DMS79 (cell line): ENCODE measurements at places on chromosomes 2 and 18.

GRCh38 chr2:20757405-20758090 is 65.4 kb downstream of the LDAH start:
- DNase-seq = no peak

- DNase-seq = no peak
Measured at GRCh38 chr2:133843091-133843490, 274.8 kb upstream of the NCKAP5 start.

- DNase-seq = no peak
Measured at GRCh38 chr2:46510598-46511177, 31.3 kb downstream of the TMEM247 start.

DNA sequence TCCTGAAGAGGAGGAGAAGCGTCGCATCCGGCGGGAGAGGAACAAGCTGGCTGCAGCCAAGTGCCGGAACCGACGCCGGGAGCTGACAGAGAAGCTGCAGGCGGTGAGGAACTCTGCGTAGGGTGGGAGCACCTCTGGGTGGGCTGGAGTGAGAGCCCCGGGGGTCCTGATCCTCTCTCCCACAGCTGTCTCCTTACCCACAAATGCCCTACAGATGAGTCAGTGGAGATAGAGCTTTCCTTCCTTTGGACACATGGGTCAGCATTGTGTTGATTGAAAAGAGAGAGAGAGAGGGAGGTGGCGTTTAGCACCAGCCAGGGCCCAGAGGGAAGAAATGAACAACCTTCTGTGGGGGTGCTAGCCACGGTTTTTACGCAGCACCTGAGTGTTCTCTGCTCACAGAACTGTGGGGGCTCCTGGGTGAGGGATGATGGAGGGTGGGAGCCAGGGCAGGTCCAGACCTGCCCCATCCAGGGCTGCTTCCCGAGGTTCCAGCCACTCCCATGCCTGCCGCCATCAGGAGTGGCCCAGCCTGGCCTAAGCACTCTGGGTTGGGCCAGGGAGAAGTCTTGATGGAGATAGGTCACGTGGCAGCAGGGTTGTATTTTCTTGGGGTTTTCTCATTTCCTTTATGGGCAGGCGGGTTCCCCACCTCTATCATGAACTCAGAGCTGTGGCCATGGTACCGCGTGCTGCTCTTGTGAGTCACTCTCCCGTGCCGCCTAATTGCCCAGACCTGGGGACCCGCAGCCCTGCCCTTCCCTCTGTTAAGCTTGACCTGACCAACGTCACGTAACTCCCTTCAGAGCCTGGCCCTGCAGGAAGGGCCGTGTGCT is 16.3 kb downstream of the FOSL2 start:
- DNase-seq = no peak

GRCh38 chr18:55869556-55870501 is 281.8 kb upstream of the TCF4 start:
- no peak for DNase-seq

- DNase-seq = no peak
Measured at GRCh38 chr2:148893906-148894305, 18.9 kb downstream of the KIF5C start.

- DNase-seq = peak; percentile 81
Measured at GRCh38 chr2:121084130-121084680, 200.8 kb downstream of the TFCP2L1 start.

GRCh38 chr2:20604951-20605381 is 45.9 kb downstream of the HS1BP3 start:
- no peak for DNase-seq
